ENCODE measurements at places on chromosomes 4 and X.

DNA sequence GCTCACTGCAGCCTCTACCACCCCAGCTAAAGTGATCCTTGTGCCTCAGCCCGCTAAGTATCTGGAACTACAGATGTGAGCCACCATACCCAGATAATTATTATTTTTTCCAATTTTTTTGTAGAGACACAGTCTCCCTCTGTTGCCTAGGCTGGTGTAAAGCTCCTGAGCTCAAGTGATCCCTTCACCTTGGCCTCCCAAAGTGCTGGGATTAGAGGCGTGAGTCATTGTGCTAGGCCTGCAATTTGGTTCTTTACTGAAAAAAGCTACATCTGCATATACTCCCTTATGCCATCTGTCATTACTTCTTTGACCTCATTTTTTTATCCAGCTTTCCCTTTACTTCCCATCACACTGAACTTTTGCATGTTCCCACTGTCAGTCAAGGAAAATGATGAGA lies 2012.4 kb upstream of the IGFBP7 start:
- no peak overlapping the region for H3K4me3 ChIP-seq
- no peaks in the 10 kb centered on the region for H3K27me3 ChIP-seq
- H3K36me3 ChIP-seq, result no peaks in the 10 kb centered on the region

- H3K27me3 ChIP-seq, result no peaks in the 10 kb centered on the region
- DNase-seq, result no peak
- no peaks in the 10 kb centered on the region for H3K4me1 ChIP-seq
- H3K4me3 ChIP-seq, result no peak overlapping the region
- no peak overlapping the region for H3K27ac ChIP-seq
These were observed 185.6 kb downstream of the ADAMTS3 start for GRCh38 chr4:72383439-72383838.

GRCh38 chr4:48898733-48899431 lies 7.7 kb downstream of the OCIAD2 start:
- no peaks in the 10 kb centered on the region for H3K27me3 ChIP-seq
- H3K27ac ChIP-seq, result no peak overlapping the region
- H3K4me3 ChIP-seq, result no peak overlapping the region
- peaks cover 4% of the 10 kb centered on the region for H3K4me1 ChIP-seq
- peaks cover 86% of the 10 kb centered on the region for H3K36me3 ChIP-seq

GRCh38 chr4:130073145-130073790 lies 977.3 kb downstream of the C4orf33 start:
- H3K36me3 ChIP-seq, result no peaks in the 10 kb centered on the region
- no peaks in the 10 kb centered on the region for H3K4me1 ChIP-seq
- H3K27me3 ChIP-seq, result no peaks in the 10 kb centered on the region
- no peak overlapping the region for H3K27ac ChIP-seq
- DNase-seq, result no peak
- H3K4me3 ChIP-seq, result no peak overlapping the region

DNA sequence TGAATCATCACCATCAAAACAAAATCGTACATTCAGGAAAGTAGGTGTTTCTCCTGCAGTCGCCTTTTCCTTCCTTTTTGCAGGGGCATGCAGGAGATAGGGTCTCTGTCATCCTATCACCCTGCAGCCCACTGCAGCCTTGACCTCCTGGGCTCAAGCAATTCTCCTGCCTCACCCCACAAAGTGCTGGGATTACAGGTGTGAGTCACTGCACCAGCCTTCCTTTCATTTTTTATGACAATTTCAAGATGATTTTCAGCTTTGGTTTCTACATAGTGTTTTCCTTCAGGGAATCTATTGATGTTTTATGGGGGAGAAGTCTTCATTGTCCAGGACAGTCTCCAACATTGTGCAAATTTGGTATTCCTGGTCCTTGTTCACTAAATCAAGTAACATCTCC lies 71.7 kb downstream of the USP38 start:
- no peaks in the 10 kb centered on the region for H3K36me3 ChIP-seq
- H3K27me3 ChIP-seq, result no peaks in the 10 kb centered on the region
- no peak overlapping the region for H3K27ac ChIP-seq

DNA sequence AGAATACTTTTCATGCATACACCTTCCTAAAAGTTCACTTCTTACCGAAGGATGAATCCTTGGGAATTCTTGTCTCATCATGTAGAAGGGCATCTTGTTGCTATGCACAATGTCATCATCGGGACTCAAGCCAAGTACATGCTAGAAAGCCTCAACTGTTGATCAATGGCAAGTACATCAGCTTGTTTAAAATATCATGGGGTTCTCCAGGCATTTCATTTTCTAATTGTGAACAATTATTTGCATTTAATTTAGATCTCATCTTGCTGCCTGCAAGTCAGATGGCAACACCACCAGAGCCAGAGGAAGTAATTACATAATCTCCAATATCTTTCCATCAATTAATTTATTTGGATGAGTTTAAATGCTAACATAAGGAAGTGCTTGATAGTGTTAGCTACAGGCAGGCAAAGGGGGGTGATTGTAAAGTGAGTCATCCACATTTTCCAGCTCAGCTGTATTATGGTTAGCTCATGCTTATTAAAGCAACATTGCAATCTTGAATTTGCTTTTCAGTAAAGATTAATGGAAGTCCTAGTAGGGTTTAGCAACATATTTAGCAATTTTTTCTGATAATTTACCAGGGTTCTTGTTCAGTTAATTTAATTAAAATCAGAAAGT lies 356.5 kb downstream of the CBLL2 start:
- H3K36me3 ChIP-seq, result no peaks in the 10 kb centered on the region
- H3K27ac ChIP-seq, result no peak overlapping the region
- H3K27me3 ChIP-seq, result no peaks in the 10 kb centered on the region
- no peak for DNase-seq
- no peak overlapping the region for H3K4me3 ChIP-seq
- H3K4me1 ChIP-seq, result no peaks in the 10 kb centered on the region

- H3K27ac ChIP-seq, result no peak overlapping the region
- no peak for DNase-seq
- H3K4me3 ChIP-seq, result no peak overlapping the region
- H3K27me3 ChIP-seq, result no peaks in the 10 kb centered on the region
- H3K36me3 ChIP-seq, result no peaks in the 10 kb centered on the region
These were observed 1015.6 kb downstream of the PCDH19 start for GRCh38 chrX:99394456-99394855.

DNA sequence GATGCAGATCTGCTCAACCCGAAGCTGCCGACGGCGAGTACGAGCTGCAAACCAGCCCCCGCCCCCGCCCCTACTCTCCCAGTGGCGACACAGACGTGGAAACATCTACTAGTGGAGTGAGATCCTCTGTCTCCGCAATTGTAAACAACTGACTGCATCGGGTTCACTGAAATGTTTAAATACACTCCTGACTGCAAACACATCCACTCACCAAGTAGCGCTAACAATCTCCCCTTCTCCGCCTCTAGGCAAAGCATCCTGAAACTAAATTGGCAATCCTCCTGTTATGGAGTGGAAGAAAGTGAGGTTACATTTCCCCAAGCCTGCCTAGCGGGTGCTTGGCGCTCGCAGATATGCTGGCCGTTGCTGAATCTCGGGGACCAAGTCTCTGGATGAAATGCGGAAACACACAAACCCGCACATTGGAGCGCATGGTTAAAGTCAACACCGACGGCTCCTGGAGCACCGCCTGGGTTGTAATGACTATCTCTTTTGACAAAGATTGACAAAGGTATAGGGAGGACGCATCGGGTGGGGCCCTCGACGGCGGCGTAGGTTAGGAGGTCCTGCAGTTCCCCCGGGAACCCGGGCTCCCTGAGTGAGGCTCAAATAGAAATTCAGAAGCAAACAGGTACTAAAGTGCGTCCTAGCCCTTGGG lies 117.0 kb upstream of the TEX13C start:
- H3K36me3 ChIP-seq, result no peaks in the 10 kb centered on the region
- DNase-seq, result no peak
- H3K4me3 ChIP-seq, result no peak overlapping the region

GRCh38 chrX:39577985-39578869 lies 519.5 kb downstream of the BCOR start:
- peaks cover 10% of the 10 kb centered on the region for H3K4me1 ChIP-seq
- H3K36me3 ChIP-seq, result no peaks in the 10 kb centered on the region
- peak overlapping the region; percentile 25 for H3K4me3 ChIP-seq
- peak; percentile 6 for DNase-seq
- H3K27ac ChIP-seq, result no peak overlapping the region

DNA sequence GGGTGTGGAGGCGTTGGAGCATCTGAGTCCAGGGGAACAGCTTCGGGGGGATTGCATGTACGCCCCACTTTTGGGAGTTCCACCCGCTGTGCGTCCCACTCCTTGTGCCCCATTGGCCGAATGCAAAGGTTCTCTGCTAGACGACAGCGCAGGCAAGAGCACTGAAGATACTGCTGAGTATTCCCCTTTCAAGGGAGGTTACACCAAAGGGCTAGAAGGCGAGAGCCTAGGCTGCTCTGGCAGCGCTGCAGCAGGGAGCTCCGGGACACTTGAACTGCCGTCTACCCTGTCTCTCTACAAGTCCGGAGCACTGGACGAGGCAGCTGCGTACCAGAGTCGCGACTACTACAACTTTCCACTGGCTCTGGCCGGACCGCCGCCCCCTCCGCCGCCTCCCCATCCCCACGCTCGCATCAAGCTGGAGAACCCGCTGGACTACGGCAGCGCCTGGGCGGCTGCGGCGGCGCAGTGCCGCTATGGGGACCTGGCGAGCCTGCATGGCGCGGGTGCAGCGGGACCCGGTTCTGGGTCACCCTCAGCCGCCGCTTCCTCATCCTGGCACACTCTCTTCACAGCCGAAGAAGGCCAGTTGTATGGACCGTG lies 2.2 kb downstream of the AR start:
- no peaks in the 10 kb centered on the region for H3K36me3 ChIP-seq
- no peak overlapping the region for H3K4me3 ChIP-seq
- H3K27me3 ChIP-seq, result peaks cover 21% of the 10 kb centered on the region
- no peak overlapping the region for H3K27ac ChIP-seq

- peak; percentile 10 for DNase-seq
- peaks cover 20% of the 10 kb centered on the region for H3K36me3 ChIP-seq
- H3K4me3 ChIP-seq, result peak overlapping the region; percentile 92
- peak overlapping the region; percentile 91 for H3K27ac ChIP-seq
- H3K4me1 ChIP-seq, result peaks cover 18% of the 10 kb centered on the region
- no peaks in the 10 kb centered on the region for H3K27me3 ChIP-seq
These were observed 585 bp upstream of the SEC24D start for GRCh38 chr4:118836301-118837120.

DNA sequence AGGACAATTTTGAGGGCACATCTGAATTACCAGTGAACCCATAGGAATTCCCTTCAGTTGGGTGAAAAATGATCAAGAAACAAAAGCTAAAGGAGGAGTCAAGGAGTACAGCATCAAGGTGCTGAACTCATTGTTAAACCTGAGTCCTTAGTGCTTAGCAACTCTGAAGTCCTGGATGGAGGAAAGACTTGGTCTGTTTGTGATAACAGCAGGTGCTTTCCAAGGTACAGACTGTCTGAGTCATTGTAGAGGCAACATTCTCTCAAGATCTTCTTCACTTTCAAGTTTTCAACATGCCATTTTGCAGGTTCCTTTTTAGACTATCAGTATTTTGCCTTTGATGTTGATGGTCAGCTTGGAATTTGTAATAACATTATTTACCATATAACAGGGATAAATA lies 293.9 kb downstream of the AFF2 start:
- H3K4me3 ChIP-seq, result no peak overlapping the region
- no peaks in the 10 kb centered on the region for H3K36me3 ChIP-seq
- H3K27me3 ChIP-seq, result no peaks in the 10 kb centered on the region
- no peaks in the 10 kb centered on the region for H3K4me1 ChIP-seq
- no peak for DNase-seq
- H3K27ac ChIP-seq, result no peak overlapping the region

DNA sequence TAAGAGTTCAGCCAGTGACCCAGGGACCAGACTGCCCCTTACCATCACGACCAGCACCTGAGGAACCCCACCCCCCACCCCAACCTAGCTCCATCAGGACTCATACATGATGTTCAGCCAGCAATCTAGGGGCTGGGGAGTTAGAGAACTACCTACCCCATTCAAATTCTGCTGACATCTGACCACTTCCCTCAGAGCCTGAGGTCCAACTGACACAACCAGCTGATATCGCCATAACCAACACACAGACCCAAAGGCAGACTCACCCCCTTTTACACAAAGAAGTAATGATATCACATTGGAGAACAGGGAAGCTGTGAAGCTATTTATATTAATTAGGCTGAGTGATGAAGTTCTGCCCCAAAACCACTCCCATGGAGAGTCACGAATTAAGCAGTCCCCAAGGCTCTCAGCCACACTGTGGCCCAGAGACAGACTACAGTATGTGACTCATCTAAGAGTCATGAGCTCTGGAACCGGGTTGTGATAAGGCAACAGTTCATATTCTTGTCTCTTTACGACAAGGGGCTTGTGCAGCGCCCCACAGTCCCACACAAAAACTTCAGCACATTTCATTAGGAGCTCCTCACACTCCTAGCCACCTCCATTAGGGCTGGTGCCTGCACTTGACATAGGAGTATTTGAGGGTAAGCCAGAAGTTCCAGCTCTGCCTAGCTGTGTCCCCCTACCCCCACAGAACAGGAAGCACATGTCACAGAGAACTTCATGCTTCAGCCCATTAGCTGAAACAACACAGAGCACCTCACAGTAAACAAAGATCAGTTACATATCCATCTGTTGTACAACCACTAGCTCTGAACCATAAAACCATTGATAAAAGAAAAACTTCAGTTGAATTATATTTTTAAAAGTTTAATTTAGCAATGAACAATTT lies 184.7 kb upstream of the ZCCHC13 start:
- H3K36me3 ChIP-seq, result no peaks in the 10 kb centered on the region
- H3K27ac ChIP-seq, result no peak overlapping the region
- H3K4me3 ChIP-seq, result no peak overlapping the region
- no peaks in the 10 kb centered on the region for H3K27me3 ChIP-seq
- no peak for DNase-seq

DNA sequence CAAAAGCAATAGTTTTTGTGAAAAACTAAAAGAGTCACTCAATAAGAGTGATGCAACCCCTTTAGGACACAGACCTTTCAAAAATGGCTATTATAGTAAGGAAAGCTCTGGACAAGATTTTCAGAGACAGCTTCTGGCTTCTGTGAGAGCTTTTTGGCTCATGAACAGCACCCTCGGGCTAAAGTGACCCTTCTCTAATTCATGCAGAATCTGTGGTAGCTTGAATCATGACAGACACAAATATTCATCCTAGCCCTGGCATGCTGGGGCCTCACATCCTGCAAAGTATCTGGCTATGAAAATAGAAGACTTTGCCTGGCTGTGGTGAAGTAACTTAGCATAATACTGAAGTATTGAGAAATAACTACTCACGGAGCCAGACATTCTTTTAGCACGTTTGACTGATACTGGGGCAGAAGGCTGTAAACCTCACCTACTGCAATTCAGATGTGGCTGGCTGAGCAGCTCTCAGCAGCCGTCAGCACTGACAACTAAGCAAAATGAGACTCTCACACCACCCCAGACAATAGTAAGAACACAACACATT lies 327.3 kb downstream of the MAPK10 start:
- H3K27ac ChIP-seq, result no peak overlapping the region
- no peaks in the 10 kb centered on the region for H3K36me3 ChIP-seq
- no peaks in the 10 kb centered on the region for H3K27me3 ChIP-seq
- no peak for DNase-seq
- no peak overlapping the region for H3K4me3 ChIP-seq
- H3K4me1 ChIP-seq, result no peaks in the 10 kb centered on the region

GRCh38 chr4:15020502-15021286 lies 18.4 kb downstream of the CPEB2 start:
- no peaks in the 10 kb centered on the region for H3K27me3 ChIP-seq
- no peak overlapping the region for H3K4me3 ChIP-seq
- DNase-seq, result no peak
- peaks cover 10% of the 10 kb centered on the region for H3K36me3 ChIP-seq
- no peaks in the 10 kb centered on the region for H3K4me1 ChIP-seq
- no peak overlapping the region for H3K27ac ChIP-seq

- H3K4me3 ChIP-seq, result no peak overlapping the region
- H3K27ac ChIP-seq, result no peak overlapping the region
- no peaks in the 10 kb centered on the region for H3K36me3 ChIP-seq
These were observed 27.9 kb downstream of the PROM1 start for GRCh38 chr4:16055873-16056272.

- no peaks in the 10 kb centered on the region for H3K4me1 ChIP-seq
- H3K27me3 ChIP-seq, result no peaks in the 10 kb centered on the region
- no peak for DNase-seq
These were observed 76.9 kb upstream of the SMAD1 start for GRCh38 chr4:145404761-145405160.
